ENCODE measurements at places on chromosomes 12 and 14.

GRCh38 chr12:24534622-24535021, 414.3 kb downstream of the BCAT1 start:
- no peak for DNase-seq

DNA sequence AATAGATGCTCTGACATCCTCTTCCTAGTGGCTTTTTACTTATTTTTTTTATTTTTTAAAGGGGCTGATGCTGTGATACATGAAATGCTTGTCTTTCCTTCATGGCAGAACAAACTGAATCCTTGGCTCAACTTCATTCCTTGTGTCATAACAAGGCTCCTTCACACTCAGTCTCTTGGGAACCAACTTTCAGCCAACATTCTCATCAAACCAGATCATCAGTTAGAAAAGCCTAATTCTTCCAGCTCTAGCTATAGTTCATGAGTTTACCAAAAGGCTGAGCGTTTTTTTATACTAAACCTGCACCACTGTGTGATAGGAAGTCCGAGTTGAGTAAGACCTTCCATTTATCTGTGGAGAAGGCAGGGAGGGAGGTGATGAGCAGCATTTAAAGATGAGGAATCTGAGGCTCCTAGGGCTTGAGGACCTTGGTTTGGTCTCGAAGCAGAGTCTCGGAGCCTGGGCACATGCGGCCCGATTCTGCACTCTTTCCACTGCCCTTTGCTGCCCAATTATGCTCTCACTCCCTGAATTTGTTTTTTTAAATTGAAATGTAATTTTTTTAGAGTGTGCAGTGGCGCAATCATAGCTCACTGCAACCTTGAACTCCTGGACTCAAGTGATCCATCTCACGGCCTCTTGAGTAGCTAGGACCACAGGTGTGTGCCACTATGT, 8.2 kb downstream of the GPRC5D start:
- DNase-seq, result peak; percentile 35

GRCh38 chr14:81211844-81212243, 8.9 kb downstream of the GTF2A1 start:
- peak; percentile 16 for DNase-seq

- DNase-seq, result peak; percentile 60
Measured at GRCh38 chr12:26124446-26125399, at the start of gene BHLHE41. Gene BHLHE41 (minus strand): TSS chr12:26125037. CDS start chr12:26124779, 258 bp downstream.

DNA sequence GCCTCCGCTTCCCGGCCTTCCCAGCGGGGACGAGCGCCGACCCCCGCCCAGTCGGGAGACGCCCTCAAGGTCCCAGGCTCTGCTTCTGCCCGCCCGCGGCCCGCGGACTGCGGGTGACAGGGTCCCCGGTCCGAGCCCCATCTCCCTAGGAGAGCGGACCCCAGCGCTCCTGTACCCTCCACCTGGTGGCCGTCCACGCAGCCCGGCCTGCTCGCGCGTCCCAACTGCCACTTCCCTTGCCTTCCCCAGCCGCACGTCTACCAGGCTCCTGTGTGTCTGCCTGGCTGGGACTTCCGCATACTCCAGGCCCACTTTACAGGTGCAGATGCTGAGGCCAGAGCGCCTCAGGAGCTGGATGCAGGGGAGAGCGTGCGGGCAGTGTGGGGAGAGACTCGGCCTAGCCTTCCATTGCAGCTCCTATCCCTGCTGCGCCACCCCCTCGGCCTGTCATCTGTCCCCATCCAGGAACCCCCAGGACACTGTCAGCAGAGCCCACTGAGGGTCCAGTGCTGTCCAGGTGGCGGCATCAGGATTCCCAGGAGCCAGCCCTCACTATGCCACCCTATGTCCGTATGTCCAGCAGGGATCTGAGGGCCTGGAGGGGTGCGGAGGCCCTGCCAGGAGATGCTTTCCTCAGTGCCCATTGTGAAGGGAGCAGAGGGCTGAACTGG, 8.0 kb upstream of the ANKRD9 start:
- no peak for DNase-seq

DNA sequence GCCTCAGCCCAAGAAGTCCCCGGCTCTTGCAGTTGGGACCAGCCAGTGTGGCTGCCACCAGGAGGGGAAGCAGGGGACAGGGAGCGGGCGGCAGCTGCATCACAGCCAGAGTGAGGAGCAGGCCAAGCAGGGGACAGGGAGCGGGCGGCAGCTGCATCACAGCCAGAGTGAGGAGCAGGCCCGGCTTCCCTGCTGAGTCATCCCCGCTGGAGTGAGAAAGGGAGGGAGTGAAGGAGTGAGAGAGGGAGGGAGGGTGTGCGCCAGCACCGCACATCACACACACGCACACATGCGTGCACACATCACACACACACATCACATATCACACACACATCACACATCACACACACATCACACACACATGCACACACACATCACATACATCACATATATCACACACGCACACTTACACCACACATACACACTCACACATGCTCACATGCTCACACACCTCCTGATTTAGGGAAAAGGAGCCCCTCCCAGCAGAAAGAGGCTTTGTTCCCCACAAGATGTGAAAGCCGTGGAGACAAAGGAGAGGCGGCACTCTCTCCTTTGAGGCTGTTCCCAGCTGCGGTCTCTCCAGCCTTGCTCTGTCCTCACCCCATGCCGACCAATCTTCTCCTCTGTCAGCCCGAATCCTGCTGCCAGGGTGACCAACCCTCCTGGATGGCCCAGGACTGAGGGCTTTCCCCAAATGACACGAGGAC, 16.7 kb upstream of the ZDHHC22 start:
- peak; percentile 81 for DNase-seq

GRCh38 chr12:119179335-119180021, 747 bp downstream of the HSPB8 start:
- peak; percentile 67 for DNase-seq

DNA sequence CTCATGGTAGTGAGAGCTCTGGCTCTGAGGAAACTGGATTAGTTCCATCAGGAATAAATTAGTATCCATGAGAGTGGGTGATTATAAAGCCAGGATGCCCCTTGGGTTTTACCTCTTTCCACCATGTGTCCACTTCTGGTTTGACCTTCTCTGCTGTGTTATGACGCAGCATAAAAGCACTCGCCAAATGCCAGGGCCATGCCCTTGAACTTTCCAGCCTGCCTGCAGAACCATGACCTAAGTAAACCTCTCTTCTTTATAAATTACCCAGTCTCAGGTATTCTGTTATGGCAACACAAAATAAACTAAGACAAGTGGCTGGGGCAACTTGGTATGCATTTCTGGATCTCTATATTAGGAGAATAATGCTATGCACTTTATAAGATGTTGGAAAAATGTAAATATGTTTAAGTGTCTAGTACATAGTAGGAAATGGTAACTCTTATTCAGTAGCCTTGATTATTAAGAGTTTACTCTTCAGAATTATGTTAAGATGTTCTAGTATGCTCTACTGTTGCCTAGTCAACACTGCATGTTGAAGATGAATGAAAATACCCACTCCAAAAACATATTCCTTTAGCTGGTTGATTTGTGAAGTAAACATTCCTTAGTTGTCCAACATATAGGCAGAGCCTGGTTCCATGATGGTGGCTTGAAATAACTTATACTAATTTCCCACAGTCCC, 455.6 kb upstream of the TMPO start:
- no peak for DNase-seq

DNA sequence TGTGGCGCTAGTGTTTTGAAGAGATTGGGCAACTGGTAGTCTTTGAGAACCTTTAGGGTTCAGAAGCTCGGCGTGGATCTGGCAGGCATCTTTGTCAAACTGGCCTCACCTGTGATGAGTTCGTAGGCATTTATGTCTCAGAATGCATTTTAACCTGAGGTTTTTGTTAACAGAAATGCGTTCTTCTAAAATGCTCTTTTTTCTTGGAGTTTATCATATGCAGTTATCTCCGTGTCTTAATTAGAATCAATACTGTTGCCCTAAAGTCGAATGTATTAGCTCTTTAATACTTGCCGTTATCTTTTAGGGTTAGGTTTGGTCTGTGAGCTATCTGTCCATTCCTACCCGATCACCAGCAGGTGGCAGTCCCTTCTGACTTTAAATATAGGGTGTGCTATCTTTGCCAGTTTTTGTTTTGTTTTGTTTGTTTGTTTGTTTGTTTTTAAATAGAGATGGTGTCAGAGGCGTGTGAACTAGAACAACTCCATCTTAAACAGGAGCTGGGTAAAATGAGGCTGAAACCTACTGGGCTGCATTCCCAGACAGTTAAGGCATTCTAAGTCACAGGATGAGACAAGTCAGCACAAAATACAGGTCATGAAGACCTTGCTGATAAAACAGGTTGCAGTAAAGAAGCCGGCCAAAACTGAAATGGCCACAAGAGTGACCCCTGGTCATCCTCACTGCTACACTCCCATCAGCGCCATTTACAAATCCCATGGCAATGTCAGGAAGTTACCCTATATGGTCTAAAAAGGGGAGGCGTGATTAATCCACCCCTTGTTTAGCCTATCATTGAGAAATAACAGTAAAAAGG, 1.4 kb downstream of the ATF1 start:
- DNase-seq, result peak; percentile 67

DNA sequence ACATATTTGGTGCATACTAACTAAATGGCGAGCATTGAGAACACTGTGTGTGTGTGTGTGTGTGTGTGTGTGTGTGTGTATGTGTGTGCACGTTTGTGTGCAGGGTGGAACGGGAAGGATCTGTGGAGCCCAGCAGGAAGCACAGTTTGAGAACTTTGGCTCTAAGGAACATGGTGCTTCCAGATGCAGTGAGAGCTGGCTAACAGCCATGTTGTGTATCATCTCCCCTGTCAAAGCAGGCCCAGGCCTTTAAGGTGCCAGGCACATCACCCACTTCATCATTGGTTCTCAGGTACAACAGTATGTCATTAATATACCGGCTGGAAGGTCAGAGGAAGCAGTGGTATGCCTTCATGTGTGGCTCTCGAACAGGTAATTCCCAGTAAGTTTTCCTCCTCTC, 72.5 kb downstream of the SLC8A3 start:
- no peak for DNase-seq

- DNase-seq, result peak; percentile 40
Measured at GRCh38 chr14:39102265-39102968, 618 bp downstream of the SEC23A start.

- no peak for DNase-seq
Measured at GRCh38 chr14:62308891-62309290, 546.7 kb downstream of the SNAPC1 start.

GRCh38 chr14:102854091-102854703, 68.3 kb upstream of the AMN start:
- DNase-seq, result no peak

GRCh38 chr12:66502911-66503310, 176.0 kb downstream of the GRIP1 start:
- DNase-seq, result no peak

- peak; percentile 58 for DNase-seq
Measured at GRCh38 chr14:95313707-95314106, 6.0 kb downstream of the CLMN start.

GRCh38 chr12:126112849-126113248, 1047.6 kb downstream of the AACS start:
- DNase-seq, result no peak

GRCh38 chr12:74897425-74898211, 312.0 kb downstream of the KCNC2 start:
- no peak for DNase-seq

DNA sequence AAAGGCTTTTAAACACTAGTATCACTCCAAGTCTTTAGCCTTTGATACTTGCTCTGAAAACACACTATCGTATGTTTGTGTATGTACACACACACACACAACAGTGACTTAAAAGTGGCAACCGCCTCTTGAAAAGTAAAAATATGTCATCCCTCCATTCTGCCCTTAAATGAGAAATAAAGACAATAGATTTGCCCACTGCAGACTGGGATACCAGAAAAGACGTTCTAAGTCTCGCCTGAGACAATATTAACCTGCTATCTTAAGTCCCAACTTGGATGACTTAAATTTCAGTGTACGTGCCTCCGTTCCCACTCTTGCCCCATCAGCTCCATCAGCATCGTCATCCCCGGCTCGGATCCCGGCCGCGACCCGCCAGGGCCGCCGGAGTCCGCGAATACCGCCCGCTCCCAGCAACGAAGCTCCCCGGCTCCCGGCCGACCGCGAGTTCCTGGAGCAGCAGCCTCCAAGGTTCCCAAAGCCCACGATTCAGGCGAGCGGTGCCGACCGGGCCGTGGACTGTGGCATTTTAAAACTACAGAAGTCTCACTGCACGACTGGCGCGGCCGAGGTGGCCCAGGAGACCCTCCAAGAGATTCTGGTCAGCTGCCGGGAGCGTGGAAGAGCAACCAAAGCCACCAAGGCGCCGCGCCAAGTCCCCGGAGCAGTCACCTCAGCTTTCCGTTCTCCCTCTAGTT, 2.8 kb upstream of the ARID2 start:
- DNase-seq, result peak; percentile 60

- no peak for DNase-seq
Measured at GRCh38 chr14:68669603-68670358, 123.1 kb downstream of the ZFP36L1 start.

DNA sequence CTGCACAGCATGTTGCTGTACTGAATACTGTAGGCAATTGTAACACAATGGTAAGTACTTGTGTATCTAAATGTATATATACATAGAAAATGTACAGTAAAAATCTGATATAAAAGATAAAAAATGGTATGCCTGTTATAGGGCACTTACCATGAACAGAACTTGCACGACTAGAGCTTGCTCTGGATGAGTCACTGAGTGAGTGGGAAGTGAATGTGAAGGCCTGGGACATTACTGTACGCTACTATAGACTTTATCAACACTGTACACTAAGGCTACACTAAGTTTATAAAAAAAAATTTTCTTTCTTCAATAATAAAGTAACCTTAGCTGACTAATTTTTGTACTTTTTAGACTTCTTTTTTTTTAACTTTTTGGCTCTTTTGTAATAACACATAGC, 24.2 kb upstream of the NEDD1 start:
- DNase-seq, result no peak

DNA sequence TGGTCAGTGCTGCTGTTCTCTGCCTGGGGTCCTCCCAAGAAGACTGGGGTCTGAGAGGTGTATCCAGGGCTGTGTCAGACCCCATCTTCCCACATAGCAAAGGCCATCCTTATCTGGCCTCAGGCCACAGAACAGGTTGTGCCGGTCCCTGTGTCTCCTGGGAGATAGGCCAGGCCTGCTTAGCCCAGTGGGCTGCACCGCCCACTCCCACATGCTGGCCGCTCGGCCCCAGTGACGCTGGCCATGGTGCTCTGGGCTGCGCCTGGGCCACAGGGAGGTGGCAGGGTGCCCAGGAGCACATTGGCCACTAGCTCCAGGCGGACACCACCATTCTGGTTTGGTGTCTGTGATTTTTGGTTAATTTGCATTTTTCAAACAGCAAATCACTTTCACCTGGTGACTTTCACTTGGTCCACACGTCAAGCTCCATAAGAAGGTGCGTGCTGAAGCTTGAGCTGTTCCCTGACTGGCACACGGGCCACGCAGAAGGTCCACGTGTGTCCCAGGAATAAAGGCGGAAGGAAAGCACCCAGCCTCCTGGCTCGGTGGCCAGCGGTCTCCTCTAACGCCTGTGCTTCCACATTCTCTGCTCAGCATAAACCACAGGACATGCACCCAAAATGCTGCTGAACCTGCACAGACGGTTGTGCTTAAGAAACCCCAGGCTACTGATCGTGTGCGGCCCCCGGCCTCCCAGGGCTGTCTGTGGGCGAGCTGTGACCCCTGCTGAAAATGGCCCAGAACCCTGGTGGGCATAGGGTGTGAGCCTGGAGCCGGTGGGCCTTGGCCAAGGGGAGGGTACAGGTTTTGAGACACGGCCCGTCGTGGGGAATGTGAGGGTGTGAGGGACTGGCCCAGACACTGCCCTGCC, 4.6 kb downstream of the FBRSL1 start:
- DNase-seq, result no peak

GRCh38 chr14:20630340-20631022, 11.0 kb downstream of the OR6S1 start:
- no peak for DNase-seq
